ENCODE measurements at places on chromosomes 5 and 9. TPM values are rescaled to one million over a fixed set of nuclear protein-coding genes. Genes with fewer than 3 reads are reported as not detected.

DNA sequence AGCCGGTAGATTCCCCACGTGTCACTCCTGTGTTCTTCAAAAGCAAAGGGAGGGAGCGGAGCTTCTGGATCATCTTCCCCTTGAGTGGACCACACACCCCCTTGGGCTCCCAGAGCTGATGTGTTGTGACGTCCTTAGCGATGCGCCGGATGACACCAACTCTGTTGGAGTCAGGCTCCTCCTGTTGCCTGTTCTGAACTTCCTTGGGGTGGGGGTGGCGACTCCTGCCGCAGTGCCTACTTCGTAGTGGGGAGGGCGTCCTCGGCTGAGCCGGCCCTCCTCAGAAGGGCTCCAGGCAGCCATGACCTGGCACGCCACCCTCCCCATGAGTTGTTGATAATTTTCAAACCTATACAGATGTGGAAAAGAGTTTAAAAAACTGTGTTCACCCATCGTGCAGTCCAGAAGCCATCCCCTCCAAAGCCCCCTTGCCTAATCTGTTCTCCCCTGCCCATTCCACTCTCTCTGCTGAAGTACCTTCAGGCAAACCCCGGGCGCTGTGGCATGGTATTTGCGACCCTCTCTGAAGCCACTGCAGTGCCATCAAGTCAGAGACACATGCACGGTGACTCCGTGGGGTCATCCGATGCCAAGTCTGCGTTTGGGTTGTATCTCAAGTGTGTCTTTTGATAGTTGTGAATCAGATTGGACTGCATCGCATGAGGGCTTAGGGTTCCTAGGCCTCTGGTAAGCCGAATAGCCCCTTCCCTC lies 16.7 kb downstream of the EXOC3 start:
- no peak for DNase-seq

DNA sequence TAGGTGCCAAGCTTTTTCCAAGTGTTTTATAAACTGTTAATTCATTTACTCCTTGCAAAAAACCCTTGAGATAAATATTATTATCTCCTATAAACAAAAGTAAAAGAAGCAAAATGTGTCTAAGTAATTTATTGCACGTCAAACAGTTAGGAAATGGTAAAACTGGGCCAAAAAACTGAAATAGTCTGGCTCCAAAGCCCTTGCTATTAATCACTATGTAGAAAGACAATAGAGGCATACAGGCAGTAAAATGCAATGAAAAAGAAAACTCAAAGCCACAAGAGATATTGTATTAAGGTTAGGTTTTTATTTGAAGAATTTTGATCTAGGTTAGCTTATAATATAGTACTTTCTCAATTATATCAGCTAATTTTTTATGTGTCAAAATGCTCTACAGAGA lies 457.7 kb downstream of the ANXA1 start:
- DNase-seq, result no peak

DNA sequence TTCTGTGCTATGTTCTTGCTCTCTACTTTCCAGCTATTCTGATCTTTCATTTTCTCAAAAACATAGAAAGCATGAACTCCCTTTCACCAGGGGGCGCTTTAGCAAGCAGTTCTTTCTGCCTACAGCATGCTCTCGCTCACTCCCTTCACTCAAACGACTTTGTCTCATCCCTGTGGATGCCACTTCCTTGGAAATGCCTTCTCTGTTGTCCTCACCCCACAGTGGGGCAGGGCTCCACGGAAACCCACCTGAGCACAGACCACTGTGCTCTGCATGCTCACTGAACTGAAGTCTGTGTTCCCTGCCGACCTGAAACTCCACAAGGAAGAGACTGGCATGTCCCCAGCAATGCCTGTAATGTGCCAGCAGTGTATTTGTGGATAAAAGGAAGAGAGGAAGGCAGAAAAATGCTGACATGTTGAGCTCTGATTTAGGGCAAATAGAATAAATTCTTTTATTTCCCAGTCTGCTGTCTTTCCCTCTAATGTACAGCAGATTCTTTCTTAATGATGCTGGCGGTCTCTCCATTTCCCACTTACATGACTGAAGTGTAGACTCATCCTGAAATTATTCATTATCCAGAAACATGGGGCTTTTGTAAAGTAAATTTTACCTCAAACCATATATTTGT lies 4.9 kb upstream of the ROR2 start:
- DNase-seq, result no peak

The UNC13B gene
- 19.6 TPM for total RNA-seq

The PCDHA9 gene
- not detected for total RNA-seq

The SH2D3C gene
- not detected for total RNA-seq
